CD4-positive, alpha-beta T cell treated with Interleukin-4 for 4 hours (primary cell): ENCODE measurements at places on chromosomes 11 and 22.
A peak's percentile ranks its signal among the peaks of the same experiment; 100 is the strongest.

DNA sequence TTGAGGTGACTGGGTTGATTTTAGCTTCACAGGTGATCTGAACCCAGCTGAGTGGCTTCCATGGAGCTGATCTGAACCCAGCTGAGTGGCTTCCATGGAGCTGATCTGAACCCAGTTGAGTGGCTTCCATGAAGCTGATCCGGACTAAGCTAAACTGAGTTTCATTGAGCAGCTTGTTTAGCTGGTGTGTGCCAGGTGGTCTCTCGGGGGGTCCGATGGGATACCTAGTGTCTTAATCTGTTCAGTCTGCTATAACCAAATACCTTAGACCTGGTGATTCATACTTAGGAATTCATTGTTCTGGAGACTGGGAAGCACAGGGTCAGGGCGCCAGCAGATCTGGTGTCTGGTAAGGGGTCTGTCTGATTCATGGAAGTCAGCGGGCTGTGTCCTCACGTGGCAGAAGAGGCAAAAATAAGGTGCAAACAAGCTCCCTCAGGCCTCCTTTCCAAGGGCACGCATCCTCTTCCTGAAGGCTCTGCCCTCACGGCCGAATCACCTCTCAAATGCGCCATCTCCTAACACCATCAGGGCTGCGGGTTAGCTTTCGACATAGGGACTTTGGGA, 52.5 kb upstream of the KCNQ1OT1 start:
- DNase-seq, result no peak

- no peak for DNase-seq
These were observed 555.9 kb downstream of the INSC start for GRCh38 chr11:15670520-15671070.

DNA sequence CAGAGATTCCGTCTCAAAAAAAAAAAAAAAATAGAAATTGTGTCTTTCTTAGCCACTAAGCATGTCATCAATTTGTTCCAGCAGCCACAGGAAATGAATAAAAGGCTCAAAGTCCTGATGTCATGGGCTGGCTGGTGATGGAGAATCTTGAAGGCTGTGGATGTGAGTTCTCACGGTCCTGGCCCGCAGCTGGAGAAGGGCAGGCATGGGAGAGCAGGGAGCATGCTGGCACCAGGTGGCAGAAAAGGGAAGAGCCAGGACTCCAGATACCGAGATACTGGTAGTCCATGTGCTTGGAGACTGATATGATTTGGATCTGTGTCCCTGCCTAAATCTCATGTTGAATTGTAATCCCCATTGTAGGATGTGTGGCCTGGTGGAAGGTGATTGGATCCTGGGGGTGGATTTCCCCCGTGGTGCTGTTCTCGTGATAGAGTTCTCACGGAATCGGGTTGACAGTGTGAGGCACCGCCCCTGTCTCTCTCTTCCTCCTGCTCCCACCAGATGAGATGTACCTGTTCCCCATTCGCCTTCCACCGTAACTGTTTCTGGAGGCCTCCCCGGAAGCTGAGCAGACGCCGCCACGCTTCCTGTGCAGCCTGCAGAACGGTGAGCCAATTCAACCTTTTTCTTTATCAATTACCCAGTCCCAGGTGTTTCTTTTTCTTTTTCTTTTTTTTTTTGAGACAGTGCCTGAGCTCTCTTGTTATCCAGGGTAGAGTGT, 18.1 kb downstream of the MRGPRD start:
- peak; percentile 46 for DNase-seq

GRCh38 chr11:10076458-10077141, 217.4 kb downstream of the SBF2 start:
- DNase-seq, result peak; percentile 21

- DNase-seq, result peak; percentile 59
These were observed 10.4 kb upstream of the CDC42BPG start for GRCh38 chr11:64854534-64855502.

GRCh38 chr22:25488244-25489020, 76.0 kb upstream of the GRK3 start:
- DNase-seq, result no peak

GRCh38 chr22:19763458-19764298, 3.1 kb downstream of the TBX1 start:
- no peak for DNase-seq

DNA sequence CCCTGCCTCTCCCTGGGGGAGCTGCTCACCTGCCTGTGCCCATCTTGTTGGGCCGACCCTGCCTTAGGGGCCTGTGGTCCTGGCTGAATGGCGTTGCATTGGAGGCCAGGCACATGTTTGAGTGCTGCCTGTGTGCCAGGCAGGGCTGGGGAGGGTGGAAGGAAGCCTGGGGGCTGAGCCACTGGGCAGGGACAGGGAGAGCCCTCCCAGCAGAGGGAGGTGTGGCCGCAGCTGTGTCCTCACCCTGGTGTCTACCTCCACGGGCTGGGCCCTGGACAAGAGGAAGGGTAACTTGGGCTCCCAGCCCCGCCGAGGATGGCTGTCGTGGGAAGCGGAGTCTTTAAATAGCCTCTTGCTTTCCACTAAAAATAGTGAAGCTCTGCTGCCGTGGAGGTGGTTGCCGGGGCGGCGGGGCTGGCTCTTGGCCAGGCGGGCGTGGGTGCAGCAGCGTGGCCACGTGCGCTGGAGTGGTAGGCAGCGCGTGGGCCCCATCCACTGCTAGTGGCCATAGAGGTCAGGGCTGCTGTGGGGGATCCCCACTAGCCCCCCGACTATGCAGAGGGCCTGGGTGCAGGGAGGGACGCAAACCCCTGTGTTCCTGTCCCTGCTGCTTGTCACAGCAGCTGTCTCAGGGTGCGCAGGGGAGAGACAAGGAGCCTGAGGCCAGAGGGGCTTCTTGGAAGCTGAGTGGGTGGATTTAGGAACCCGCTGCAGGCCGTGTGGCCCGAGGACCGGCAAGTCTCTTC, 6.2 kb downstream of the ZDHHC8 start:
- no peak for DNase-seq

- DNase-seq, result no peak
These were observed 10.0 kb downstream of the MUC5AC start for GRCh38 chr11:1167751-1168231.

- DNase-seq, result peak; percentile 88
These were observed 88.4 kb downstream of the SLC1A2 start for GRCh38 chr11:35330931-35331330.

DNA sequence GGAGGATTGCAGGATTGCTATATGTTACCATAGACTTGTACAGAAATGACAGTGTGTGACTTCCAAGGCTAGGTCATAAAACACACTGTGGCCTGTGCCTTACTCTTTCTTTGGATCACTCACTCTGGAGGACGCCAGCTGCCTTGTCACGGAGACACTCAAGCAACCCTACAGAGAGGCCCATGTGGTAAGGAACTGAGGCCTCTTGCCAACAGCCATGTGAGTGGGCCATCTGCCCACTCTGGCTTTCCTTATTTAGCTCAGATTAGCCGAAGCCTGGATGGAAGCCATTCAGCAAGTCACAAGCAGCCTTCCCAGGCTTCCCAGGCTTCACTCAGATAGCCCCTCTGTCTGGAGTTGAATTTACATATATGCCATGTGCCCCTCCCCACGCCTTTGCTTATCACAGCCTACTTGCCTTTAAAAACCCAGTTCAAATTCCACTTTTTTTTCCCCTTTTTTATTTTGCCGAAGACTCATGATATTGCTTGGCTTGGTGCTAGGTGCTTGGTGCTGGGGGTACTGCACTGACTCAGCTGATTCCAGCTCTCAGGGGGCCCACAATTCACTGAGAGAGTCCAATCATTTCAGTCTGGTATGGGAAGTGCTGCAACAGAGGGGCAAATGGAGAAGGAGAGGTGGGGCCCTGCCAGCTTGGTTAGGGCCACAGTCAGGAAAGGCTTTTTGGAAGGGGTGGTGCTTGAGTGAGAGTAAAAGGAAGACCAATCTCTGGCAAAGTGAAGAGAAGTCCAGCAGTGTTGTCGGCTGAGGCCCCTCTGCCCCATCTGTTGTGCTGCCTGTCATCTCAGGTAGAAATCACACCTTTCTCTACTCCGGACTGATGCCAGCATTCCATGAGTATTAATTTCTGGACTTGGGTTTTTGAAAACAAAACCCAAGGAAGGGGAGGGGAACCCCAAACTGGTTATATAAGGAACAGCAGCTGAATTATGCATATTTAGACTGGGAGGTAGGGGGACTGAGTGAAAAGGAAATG, 14.5 kb upstream of the P4HA3 start:
- no peak for DNase-seq

- no peak for DNase-seq
These were observed 1862.9 kb upstream of the RAG2 start for GRCh38 chr11:38460896-38461295.

GRCh38 chr11:110573411-110573810, 138.8 kb downstream of the ARHGAP20 start:
- DNase-seq, result no peak

GRCh38 chr11:121437018-121437685, 15.0 kb upstream of the SORL1 start:
- no peak for DNase-seq

GRCh38 chr11:86143087-86144030, 74.5 kb upstream of the PICALM start:
- DNase-seq, result peak; percentile 47

- DNase-seq, result no peak
These were observed 510.3 kb downstream of the BRD1 start for GRCh38 chr22:49317369-49317768.

DNA sequence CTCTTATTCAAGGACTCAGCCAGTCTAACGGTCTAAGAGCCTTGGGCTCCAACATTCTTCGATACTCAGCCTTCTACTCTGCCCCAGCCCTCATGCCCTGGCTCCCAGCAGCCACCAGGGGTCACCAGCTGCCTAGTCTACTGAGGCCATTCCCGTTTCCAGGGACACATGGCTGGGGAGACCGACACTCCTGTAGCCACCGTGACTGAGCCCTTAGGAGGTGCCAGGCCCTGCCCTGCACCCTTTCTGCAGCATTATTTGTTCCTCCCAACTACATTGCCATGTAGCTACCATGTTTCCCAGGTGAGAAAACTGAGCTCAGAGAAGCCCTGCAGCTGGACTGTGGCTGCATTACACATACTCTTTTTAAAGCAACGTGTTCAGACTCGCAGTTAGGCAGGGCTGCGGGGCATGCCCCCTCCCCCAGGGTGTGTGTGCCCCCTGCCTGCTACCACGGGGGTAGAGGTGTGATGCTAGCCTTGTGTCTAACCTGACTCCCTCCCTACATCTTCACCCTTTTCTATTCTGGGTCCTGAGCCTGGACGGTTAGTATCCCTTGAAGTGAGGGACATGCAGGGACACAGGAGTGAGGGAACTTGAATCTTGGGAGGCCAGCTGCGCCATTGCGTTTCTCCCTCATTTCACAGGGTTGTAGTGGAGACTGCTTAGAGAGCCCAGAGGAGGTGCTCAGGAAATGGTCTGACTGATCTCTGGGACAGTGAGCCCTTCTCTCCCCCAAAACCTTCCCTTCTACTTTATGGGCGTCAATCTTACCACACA, 17.5 kb downstream of the ATG16L2 start:
- peak; percentile 46 for DNase-seq

- peak; percentile 68 for DNase-seq
These were observed 6.3 kb upstream of the ADAMTS8 start for GRCh38 chr11:130434521-130435223.

- DNase-seq, result no peak
These were observed 31.9 kb upstream of the MUC5AC start for GRCh38 chr11:1125803-1126202.

GRCh38 chr11:105162506-105162905, 22.9 kb upstream of the CARD18 start:
- DNase-seq, result no peak

- peak; percentile 11 for DNase-seq
These were observed 23.4 kb downstream of the TPBGL start for GRCh38 chr11:75263944-75264349.

DNA sequence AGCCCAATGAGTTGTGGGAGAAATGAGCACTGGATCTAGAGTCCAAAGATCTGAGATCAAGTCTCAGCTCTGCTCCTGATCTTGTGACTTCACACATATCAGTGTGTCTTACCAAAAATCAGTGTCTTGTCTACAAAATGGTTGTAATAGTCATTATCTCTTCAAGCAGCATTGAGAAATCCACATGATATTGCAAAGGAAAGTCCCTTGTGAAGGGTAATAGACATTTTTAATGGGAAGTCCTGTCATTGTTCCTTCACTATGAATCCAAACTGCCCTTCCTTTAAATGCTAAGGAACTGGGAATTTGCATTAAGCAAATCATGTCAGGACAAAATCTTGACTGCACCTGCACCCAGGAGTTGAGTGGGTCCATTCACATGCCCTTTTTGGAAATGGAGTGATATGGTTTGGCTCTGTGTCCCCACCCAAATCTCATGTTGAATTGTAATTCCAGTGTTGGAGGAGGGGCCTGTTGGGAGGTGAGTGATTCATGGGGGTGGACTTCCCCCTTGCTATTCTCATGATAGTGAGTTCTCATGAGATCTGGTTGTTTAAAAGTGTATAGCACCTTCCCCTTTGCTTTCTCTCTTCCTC, 51.1 kb downstream of the COMMD9 start:
- DNase-seq, result no peak

DNA sequence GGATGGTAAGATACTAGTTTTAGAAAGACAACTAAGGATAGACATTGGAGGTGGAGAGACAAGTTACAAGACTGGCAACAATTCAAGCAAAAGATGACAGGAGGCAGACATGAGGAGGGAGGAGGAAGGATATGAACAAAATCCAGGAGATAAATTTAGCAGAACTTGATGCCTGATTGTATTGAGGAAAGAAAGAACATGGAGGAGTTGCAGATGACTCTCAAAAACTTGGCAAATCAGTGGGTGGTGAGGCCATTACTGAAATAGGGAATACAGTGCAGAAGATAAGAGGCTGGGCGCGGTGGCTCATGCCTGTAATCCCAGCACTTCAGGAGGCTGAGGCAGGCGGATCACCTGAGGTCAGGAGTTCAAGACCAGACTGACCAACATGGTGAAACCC, 2.7 kb upstream of the UPB1 start:
- no peak for DNase-seq

- no peak for DNase-seq
These were observed 74.3 kb upstream of the ARHGAP42 start for GRCh38 chr11:100612766-100613165.

DNA sequence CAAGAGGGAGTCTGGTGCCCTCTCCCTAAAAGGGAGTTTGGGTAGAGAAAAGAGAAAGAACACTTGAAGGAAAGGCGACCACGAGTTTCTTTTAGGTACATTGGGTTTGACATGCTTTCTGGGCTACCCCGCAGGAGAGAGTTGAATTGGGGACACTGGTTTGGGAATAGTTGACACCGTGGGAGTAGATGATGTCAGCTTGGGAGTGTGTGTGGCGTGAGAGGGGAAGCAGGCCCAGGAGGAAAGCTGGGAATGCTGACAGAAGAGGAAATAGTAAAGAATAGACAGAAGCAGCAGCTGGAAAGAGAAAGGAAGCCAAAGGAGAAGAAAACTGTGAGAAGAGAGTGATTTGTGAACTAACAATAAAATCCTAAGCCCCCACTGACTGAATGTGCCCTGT, 442.9 kb downstream of the DYNC2H1 start:
- DNase-seq, result no peak
